T1000 (cell line): ENCODE measurements at places on chromosomes 6 and 20.

DNA sequence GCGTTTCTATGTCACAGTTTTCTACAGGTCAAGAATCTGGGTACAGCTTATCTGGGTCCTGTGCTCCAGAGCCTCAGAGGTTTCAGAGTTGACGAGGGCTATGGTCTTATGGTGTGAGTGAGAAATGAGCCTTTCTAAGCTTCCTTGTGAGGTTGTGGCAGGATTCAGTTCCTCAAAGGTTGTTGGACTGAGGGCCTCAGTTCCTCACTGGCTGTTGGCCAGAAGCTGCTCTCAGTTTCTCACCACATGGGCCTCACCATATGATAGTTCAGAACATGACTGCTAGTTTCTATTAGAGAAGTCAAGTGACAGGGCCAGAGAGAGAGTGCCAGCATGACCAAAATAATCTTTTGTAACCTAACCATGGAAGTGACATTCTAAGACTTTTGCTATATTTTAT is 96.1 kb downstream of the NUS1 start:
- DNase-seq = no peak

- DNase-seq = no peak
These were observed 5.0 kb upstream of the INSM1 start for GRCh38 chr20:20362774-20363433.

GRCh38 chr20:23622839-23623343 is 14.9 kb downstream of the CST3 start:
- DNase-seq = peak; percentile 64

GRCh38 chr6:149833651-149834050 is 30.5 kb downstream of the LRP11 start:
- no peak for DNase-seq

DNA sequence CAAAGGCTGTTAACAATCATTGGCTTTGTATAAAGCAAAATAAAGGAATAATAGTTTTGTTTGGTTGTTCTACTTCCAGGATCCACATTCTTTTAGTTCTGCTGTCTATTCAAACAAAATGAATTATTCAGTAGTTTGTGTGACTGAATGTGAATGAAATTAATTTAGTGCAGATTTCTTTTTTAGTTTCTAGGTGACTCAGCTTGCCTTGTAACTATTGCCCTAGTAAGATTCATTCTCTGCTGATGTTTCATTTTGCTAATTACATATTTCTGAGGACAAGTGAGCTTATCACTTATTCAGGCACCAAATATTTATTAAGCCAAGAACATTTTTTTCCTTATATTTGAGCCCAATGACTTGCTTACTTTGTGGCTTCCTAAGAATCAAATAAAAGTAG is 46.5 kb upstream of the RIPOR2 start:
- DNase-seq = no peak

- no peak for DNase-seq
These were observed 40.4 kb upstream of the POPDC3 start for GRCh38 chr6:105220186-105220585.

DNA sequence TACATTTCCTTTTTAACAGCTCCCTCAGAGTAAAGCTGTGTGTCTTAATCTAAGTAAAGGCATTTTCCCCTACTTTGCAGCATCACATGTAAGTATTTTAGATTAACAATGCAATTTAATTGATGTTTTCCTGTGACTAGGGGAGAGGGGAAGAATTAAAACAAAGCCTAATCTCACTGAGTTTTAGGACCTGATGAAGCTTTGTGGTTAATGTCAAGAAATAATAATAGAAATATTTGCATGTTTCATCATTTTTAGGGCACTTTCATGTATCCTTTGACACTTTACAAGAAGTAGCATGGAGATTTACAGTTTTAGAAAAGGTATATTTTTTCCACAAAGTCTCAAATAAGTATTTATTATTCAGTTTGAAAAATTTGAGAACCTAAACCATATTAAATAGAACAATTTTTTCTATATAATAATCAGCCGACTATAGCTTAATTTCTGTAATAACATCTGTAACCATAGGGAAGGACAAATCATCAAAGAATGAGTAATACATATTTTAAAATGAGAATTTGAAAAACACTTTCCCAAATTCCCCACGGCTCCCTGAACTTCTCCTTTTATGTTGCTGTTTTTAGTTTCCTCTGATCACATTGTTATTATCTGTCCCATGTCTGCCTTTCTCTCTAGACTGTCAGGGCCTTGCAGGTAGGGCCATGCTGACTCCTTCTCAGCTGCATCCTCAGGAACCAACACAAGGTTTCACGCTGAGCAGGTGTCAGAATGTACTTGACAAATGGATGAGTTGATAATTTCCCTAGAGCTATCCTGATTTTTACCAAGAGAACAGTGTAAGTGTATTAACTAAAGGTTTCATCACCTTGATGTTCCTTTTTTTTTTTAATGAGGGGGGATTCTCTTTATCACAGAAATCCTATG is 338.1 kb downstream of the SYNE1 start:
- no peak for DNase-seq
